ENCODE measurements at places on chromosomes 3 and 15.

GRCh38 chr3:152293347-152294006 lies 24.7 kb downstream of the MBNL1 start:
- DNase-seq: no peak

DNA sequence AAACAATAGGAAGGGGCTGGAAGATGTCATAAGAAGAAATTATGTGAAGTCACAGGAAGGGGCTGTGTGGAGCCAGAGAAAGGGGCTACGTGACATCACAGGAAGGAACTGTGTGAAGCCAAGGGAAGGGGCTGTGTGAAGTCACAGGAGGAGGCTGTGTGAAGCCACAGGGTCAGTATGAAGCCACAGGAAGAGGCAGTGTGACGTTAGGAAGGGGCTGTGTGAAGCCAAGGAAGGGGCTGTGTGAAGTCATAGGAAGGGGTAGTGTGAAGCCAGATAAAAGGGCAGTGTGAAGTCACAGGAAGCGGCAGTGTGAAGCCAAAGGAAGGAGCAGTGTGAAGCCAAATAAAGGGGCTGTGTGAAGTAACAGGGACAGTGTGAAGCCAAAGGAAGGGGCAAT lies 32.5 kb downstream of the GASK1A start:
- DNase-seq: no peak

DNA sequence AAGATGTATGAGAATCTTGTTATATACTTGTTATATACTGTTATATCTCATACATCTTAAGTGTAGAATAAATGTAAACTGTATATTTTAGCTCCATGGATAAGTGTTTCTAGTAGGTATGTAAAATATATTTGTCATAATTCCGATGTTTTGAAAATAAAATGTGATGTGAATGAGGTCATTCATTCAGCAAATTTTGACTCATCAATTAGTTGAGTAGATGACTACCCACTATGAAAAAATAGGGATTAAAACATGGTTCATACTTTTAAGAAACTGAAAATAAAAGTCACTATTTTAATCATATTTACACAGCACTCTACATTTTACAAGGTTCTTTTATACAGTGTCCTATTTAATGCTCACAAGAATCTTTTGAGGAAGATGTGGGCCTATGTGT lies 28.4 kb upstream of the CNTN3 start:
- DNase-seq: no peak

DNA sequence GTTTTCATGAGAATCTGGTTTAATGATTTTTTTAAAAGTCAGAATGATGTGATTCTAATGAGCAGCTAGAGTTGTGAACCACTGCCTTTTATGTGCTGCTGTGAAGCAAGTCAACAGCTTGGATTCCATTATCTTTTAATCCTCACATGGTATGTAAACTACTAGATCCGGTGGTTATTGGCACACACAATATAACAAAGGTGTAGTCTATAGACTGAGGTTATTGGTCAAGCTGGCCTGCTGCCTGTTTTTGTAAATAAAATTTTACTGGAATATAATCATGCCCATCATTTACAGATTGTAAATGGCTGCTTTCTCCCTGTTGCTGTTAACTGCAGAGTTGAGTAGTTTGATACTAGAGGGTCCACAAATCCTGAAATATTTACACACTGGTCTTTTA lies 103.1 kb downstream of the OTOL1 start:
- DNase-seq: no peak

- no peak for DNase-seq
These were observed 401.2 kb upstream of the CDIN1 start for GRCh38 chr15:36178303-36178633.

DNA sequence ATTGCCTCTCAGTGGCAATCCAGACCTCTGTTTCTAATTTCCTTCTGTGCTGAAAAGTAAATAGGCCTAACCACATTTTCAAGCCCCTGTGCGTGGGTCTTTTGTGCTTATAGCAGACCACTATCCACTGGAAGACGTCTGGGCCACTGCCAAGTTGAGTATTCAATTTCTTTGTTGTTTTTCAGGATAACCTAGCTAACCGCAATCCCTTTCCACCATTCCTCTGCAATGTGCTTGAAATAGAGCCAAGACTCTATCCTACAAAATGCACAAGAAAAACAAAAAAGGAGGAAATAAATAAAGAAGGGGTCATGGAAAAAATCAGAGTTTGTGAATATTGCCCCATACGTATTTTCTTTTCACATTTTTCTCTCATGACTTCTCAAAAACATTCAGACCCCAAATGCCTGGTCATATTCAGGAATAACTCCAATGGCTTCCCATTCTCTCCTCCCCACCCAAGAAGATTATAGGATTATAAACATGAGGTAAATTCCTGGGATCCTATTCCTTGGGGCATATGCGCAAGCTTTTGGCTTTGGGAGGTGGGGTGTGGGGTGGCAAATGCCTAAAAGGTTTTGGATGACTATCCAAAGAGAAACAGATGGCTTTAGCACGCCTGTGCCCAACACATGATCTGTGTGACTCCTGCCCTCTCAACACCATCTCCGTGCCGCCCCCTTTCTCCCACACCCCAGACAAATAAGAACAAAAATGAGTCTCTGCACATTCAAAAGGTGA lies 217.9 kb upstream of the THBS1 start:
- no peak for DNase-seq

DNA sequence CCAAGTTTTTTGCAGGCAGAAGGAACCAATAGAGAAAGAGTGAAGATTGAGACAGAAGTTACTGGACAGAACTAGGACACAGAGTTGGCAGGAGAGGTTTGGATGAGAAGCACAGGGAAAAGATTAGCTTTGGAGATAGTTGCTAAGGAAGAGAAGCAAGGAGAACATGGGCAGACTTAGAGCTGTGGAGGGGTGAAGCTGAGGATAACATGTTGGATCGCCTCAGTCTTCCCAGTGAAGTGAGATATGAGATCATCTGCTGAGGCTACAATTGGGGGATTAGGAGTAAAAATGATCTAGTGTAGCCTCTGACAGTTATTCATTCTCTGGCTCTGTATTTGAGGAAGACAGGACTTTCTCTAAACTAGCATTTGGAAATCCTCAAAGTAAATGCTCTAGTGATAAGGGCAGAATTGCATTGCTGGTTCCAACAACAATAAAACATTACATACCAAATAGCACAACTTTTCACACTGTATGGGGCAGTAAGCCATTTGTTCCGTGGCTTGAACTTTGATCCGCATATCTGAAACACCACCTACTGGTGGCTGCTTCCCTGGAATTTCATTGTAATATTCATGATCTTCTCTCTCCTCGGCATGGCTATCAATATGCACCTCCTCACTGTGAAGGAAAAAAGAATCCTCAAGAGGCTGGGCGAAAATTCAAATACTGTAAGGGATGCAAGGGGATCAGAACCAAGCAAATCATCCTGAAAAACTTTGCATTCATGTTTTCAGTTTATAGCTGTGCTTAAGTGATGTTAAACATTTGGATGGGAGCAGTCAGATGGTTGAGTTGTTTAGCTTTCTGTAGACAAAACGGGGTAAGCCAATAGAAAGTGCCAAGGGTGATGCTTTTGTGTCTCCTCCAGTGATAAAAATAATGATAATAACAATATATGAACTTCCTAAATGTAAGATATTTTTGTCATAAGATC lies 22.2 kb upstream of the EID1 start:
- DNase-seq: no peak

DNA sequence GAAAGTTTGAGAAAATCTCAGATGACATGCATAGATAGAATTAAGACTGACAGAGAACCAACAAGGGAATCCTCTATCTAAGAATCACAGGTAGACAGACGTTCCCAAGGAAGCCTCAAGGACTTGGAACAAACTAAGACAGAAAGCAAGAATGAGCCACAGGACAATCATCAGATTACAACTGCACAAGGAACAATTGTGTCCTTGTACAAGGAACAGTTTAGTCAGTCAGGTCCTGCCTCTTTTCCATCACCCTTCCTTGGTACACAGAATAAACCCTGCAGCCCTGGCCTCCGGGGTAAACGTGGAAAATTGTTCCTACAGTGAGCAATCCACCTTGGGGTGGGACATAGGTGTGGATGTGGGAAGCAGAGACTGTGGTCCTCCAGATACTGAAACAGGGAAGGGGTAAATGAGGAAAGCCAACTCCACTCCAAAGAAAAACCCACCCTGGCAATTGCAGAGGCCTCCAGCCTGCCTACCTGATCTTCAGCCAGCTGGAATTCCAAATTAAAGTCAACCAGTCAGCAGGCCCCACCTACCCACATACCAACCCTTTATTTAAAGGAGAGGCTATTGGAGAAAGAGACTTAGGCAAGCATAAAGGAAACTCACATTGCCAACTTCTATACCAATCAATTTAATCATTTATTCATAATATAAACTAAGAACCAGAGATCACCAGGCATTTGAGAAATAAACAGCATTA lies 73.4 kb downstream of the ULK4 start:
- no peak for DNase-seq

DNA sequence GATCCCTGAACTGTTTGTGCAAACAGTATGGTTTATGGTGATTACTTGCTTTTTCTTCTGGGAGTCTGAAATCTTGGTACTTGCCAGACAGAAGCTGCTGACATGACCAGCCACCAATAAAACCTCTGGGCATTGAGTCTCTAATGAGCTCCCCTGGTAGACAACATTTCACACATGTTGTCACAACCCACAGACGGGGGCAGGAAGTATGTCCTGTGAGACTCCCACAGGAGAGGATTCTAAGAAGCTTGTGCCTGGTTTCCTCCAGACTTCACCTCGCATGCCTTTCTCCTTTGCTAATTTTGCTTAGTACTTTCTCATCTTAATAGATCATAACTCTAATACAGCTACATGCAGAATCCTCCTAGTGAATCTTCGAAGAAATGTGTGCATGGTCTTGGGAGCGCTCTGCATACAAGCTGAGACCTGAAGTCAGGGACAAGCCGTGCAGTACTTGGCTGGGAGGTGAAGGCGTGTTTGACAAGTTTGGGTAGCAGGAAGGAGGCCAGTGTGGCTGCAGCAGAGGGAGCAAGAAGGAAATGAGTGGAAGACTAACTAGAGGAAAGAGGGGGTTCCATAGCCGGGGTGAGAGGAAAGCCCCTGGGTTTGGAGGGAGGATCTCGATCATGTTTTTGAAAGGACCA lies 49.0 kb downstream of the B3GNT5 start:
- DNase-seq: no peak

- DNase-seq: no peak
These were observed 3.0 kb downstream of the RPL39L start for GRCh38 chr3:187136337-187136736.

- DNase-seq: no peak
These were observed 225.9 kb upstream of the C2CD4B start for GRCh38 chr15:62390791-62391640.

DNA sequence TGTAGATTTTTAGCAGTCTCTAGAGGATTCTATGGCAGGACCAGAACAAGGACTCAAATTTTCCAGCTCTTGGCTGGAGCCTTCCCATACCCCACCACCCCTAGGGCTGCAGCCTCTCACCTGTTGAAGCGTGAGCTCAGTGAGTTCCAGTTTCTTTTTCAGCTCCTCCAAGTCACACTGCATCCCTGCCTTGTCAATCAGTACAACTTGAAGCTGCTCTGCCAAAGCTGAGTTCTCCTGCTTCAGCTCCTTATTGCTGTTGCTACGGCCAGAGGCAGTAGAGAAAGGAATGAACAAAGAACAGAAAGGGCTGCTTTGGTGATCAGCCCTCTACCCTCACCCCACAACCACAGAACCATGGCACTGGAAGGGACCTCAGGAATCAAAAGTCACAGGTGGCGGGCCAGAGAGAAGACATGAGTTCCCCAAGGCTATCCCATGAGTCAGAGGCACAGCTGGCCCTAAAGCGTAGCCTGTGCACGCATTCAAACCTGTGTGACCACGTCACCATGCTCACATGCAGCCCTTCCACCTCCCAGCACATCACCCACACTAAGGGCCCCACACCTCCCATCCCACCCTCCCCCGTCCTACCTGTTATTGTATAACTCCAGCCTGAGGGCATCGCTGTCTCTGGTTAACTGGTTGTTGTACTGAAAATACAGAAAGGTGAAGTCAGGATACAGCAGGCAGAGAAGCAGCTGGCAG lies 83.3 kb upstream of the C2CD4B start:
- no peak for DNase-seq

DNA sequence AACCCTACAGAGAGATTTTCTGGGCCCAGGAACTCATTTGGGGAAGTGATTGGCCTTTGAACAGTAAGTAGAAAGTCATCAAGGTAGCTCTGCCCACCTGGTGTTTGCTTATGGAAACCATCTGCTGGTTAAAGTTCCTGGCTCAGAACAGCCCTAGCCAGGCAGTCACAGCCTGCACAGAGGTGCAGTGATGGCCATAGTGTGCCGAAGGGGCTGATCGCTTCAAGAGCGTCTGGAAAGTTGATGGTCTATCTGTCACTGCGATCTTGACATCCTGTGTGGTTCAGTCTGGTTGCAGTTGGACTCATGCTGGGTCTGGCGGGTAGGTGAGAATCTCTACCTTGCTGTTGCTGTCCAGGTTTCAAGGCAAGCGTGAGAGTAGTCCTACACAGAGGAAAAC lies 151.6 kb downstream of the SLCO3A1 start:
- no peak for DNase-seq

DNA sequence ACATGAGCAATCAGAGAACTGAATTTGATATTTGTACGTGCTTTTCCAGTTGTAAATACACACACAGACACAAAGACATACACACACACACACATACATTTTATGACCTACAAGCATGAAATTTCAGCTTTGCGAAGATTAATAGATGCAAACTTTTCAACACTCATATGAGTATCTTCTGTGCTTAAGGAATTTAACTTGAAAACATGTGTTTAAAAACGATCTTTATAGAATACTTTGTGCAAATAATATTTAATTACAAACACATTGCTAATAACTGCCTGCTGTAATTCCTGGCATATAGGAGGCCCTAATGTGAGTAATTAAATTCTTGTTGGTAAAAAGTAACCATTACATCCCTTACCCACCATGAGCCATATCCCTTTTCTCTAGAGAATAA lies 107.7 kb upstream of the PLSCR5 start:
- no peak for DNase-seq

DNA sequence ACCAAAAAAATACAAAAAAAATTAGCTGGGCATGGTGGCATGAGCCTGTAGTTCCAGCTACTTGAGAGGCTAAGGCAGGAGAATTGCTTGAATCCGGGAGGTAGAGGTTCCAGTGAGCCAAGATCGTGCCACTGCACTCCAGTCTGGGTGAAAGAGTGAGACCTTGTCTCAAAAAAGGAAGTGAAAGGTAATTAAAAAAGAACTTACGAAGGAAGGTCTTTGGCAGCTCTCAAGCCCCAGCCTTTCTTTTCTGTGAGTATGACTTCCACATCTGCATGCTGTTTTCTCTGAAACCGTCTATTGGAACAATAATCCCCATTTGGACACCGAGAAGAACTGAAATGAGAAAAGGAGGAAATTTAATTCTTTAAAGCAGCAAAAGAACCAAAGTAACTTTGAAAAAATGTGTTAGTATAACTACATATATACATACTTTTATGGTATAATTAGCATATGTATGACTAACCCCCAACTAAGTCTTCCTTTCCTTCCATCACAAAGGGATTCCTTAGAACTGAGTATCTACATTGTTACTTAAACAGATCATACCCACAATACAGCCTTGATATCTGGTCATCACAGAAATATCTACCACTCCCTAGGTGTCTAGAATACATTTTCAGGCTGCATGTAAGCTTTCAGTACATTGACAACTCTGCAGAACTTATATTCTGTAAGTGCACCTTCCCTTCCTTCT lies 50.1 kb downstream of the SETD2 start:
- DNase-seq: no peak

Data from stimulated activated CD4-positive, alpha-beta T cell treated with anti-CD3 and anti-CD28 coated beads, Interleukin-2, amount 100 ng/mL, for 4 hours (primary cell).